NCI-H446 (cell line): ENCODE measurements at places on chromosomes 1 and 21.

DNA sequence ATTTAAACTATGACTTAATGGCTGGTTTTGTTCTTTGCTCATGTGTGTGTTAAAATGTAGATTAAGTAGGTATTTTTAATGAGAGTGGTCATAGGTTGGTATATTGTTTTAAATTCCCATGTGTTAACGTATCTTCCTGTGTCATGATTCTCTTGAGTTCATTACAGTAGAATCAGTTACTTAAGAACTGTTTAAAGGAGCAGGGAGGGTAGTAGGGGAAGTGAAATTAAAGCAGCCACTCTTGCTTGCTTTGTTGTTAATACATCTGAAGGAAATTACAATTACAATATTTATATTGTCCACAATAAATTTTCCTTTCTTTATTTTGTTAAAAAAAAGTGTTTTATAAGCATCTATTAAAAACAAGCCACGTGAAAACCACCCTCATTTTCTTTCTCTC, 119.2 kb upstream of the KIAA1614 start:
- no peak for DNase-seq

DNA sequence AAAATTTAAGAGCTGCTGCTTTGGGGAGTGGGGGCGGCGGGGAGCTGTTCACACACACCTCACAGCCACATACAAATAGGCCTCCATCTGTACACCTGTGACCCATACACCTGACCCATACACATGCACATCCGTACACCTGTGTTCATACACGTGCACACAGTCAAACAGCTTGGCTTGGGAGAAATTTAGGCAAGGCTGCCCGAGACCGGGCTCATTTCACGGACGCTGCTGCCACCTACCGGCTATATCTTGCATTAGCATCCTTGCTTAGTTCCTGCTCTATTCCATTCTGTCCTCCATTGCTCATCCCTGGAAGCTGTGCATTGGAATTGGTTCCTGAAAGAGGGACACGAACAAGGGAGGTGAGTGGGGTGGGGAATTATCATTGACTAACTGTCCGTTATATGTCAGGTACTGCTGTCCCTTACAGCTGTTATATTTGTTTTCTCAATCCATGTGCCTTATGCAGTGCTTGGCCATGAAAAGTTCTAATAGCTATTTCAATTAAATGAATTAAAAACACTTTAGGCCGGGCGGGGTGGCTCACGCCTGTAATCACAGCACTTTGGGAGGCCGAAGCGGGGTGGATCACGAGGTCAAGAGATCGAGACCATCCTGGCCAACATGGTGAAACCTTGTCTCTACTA, 37.1 kb upstream of the EPB41 start:
- peak; percentile 52 for DNase-seq

DNA sequence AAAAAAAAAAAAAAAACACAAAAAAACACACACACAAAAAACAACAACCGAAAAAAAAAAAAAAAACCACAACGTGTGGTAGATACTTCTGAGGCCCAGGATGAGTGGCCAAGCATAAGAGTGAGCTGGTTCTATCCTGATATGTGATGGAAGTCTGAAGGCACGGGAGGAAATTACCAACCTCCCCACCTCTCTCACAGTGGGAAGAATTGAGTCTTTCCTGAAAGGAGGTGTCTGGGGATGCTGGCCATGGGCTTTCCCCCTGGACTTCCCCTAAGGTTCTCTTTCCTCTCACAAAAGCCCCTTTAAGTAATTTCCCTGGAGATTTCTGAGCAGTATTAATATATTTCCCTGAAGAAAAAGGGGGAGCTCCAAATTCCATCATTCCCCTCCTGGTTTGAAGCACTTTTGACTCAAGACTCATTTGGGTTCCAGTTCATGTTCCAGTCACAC, 5.2 kb downstream of the TMCC2 start:
- DNase-seq, result no peak

DNA sequence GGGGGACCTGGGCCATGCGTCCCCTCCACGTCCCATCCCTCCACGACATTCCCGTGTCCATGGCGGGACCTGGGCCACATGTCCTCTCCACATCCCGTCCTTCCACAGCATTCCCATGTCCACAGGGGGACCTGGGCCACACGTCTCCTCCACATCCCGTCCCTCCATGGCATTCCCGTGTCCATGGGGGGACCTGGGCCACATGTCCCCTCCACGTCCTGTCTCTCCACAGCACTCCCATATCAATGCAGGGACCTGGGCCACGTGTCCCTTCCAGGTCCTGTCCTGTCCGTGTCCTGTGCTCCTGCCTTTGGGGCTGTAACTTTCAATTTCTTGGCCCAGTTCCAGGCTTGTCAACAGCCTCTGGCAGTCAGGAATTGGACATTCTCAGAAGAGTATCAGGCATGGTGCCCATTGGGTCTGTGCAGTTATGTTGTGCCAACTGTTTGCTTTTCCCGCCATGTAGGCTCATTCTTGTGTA, 47.1 kb downstream of the WNT9A start:
- DNase-seq, result no peak

GRCh38 chr1:106637566-106637965, 418.9 kb upstream of the PRMT6 start:
- no peak for DNase-seq

- peak; percentile 11 for DNase-seq
Measured at GRCh38 chr1:152495066-152495675, 15.4 kb upstream of the LCE5A start.

GRCh38 chr1:234943836-234944402, 184.7 kb downstream of the TOMM20 start:
- DNase-seq, result no peak

- DNase-seq, result no peak
Measured at GRCh38 chr1:12475947-12476346, 142.1 kb downstream of the DHRS3 start.

DNA sequence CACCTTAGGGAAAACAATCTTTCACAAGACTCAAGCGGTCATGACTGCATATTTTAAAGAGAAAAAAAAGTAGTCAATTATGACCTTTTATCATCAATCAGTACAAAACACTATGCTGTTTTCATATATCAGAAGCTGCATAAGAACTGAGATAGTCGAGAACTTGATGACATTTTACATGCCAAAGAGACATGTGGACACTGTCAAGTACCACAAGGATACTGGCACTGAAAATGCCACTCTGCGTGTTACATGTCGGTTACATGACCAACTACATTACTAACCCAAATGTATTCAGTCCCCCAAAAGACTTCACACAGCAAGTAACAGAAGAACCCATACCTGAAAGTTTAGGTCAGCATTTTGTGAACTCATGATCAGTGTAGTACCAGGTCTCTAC, 975.0 kb upstream of the ADGRL4 start:
- peak; percentile 28 for DNase-seq

GRCh38 chr1:234214911-234215892, 158.1 kb upstream of the COA6 start:
- DNase-seq, result no peak

GRCh38 chr1:90687747-90688146, 29.4 kb downstream of the BARHL2 start:
- DNase-seq, result no peak
